ENCODE measurements at places on chromosomes 1 and 21.

- DNase-seq: no peak
Measured at GRCh38 chr1:169443923-169444322, 16.6 kb upstream of the CCDC181 start.

- DNase-seq: no peak
Measured at GRCh38 chr1:184686540-184686939, 68.1 kb downstream of the EDEM3 start.

- DNase-seq: no peak
Measured at GRCh38 chr21:45225041-45225740, 62.5 kb downstream of the POFUT2 start.

GRCh38 chr1:18798946-18799345 lies 60.5 kb downstream of the TAS1R2 start:
- DNase-seq: no peak

- no peak for DNase-seq
Measured at GRCh38 chr1:228217551-228218344, 9.9 kb downstream of the OBSCN start.

- no peak for DNase-seq
Measured at GRCh38 chr1:36982709-36983108, 51.6 kb downstream of the GRIK3 start.

GRCh38 chr21:25790122-25790877 lies 55.5 kb downstream of the GABPA start:
- DNase-seq: no peak

DNA sequence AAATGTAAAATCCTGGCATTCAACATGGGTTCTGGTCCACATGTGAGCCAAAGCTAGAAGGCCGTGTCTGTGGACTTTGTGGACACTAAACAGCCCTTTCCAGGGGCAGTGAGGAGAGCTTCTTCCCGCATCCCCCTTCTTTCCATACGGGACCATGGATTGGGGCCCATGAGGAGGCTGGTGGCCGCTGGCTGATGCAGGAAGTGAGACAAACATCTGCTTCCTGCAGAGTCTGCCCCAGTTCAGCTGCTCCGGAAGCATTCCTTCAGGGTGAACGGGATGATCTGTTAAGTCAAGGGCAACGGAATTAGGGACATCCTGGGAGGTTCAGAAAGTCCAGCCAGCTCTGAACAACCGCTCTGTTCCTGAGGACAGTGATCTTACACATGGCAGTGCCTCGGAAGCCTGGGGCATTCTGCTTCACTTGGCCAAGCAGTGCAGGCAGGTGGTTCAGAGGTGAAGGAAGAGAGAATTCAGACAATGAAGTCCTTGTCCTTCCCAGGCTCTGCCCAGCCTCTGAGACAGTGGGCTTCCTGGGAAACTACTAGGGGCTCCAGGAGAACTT lies 1.5 kb downstream of the CA6 start:
- no peak for DNase-seq

GRCh38 chr1:223219846-223220610 lies 77.0 kb upstream of the TLR5 start:
- no peak for DNase-seq

DNA sequence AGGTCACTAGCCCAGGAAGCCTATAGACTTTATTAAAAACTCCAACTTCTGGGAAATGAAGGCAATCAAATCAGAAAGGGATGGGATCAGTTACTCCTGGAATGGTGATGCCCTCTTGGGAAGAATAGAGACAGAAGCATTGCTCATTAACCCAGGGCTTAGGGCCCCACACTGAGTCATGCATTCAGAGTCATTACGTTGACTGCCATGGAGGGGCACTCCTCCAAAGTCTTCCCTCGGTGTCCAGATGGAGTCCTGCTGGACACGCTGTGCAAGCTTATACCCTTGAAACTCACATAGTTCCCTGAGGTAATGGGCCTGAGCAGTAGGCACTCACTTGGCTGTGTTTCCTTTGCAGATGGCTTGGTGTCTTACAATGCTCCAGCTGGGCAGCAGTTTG lies 35.2 kb upstream of the HSD17B7 start:
- no peak for DNase-seq

- DNase-seq: no peak
Measured at GRCh38 chr1:64574301-64574700, 104.4 kb downstream of the CACHD1 start.

- no peak for DNase-seq
Measured at GRCh38 chr1:81412954-81413353, 387.8 kb upstream of the ADGRL2 start.
